Activated CD8-positive, alpha-beta memory T cell treated with anti-CD3 and anti-CD28 coated beads for 36 hours (primary cell): ENCODE measurements at places on chromosomes 7 and 10. TPM values are rescaled to one million over a fixed set of nuclear protein-coding genes. Genes with fewer than 3 reads are reported as not detected.

SH3PXD2A gene
- total RNA-seq = 8.6 TPM

CXCL12 gene
- total RNA-seq = not detected

PPA1 gene
- 356 TPM for total RNA-seq

EFCAB10 gene
- not detected for total RNA-seq

RAMP3 gene
- not detected for total RNA-seq

BLNK gene
- not detected for total RNA-seq

MARVELD1 gene
- total RNA-seq = 4.6 TPM

TECPR1 gene
- total RNA-seq = 25.6 TPM

SCD gene
- 153 TPM for total RNA-seq

DPP6 gene
- not detected for total RNA-seq

TMEM26 gene
- not detected for total RNA-seq

AP3M1 gene
- total RNA-seq = 56.6 TPM

CALY gene
- total RNA-seq = not detected

CDHR1 gene
- 1.8 TPM for total RNA-seq

FKBP6 gene
- not detected for total RNA-seq

PARP12 gene
- 20.0 TPM for total RNA-seq

RBM20 gene
- total RNA-seq = 0.42 TPM

GIGYF1 gene
- 47.8 TPM for total RNA-seq

CFAP43 gene
- total RNA-seq = not detected

ANKRD2 gene
- not detected for total RNA-seq

ETV1 gene
- 0.34 TPM for total RNA-seq

CHN2 gene
- 4.8 TPM for total RNA-seq

ADD3 gene
- total RNA-seq = 31.3 TPM

CUBN gene
- 0.59 TPM for total RNA-seq

MDFIC gene
- 107 TPM for total RNA-seq

GNGT1 gene
- total RNA-seq = not detected

SPACDR gene
- total RNA-seq = 1.6 TPM

ALOX5 gene
- 0.25 TPM for total RNA-seq

PRRT4 gene
- 0.23 TPM for total RNA-seq

POU6F2 gene
- total RNA-seq = not detected

LYZL1 gene
- total RNA-seq = not detected

SLIT1 gene
- 0.19 TPM for total RNA-seq

CCL26 gene
- total RNA-seq = not detected

CRTAC1 gene
- not detected for total RNA-seq

SEMA3E gene
- not detected for total RNA-seq

PPP1R9A gene
- 0.08 TPM for total RNA-seq

NAT16 gene
- not detected for total RNA-seq

DOCK4 gene
- 1.6 TPM for total RNA-seq

GPC2 gene
- total RNA-seq = 2.8 TPM

SP8 gene
- total RNA-seq = not detected

GCK gene
- 1.4 TPM for total RNA-seq

MYPN gene
- total RNA-seq = not detected

ENTPD1 gene
- total RNA-seq = 8.5 TPM

MBL2 gene
- not detected for total RNA-seq

GRM8 gene
- total RNA-seq = not detected

ZNF467 gene
- total RNA-seq = not detected

RSU1 gene
- total RNA-seq = 58.1 TPM

ZNF485 gene
- total RNA-seq = 7.1 TPM

ANKRD30A gene
- not detected for total RNA-seq

GLCCI1 gene
- 11.0 TPM for total RNA-seq
